ENCODE measurements at places on chromosomes 12 and 14.

GRCh38 chr12:20187456-20187855 is 180.9 kb upstream of the PDE3A start:
- no peak for DNase-seq

- no peak for DNase-seq
Observed at GRCh38 chr12:107543416-107543815, 142.2 kb upstream of the PWP1 start.

- no peak for DNase-seq
Observed at GRCh38 chr14:104779776-104780512, 15.6 kb downstream of the AKT1 start.

DNA sequence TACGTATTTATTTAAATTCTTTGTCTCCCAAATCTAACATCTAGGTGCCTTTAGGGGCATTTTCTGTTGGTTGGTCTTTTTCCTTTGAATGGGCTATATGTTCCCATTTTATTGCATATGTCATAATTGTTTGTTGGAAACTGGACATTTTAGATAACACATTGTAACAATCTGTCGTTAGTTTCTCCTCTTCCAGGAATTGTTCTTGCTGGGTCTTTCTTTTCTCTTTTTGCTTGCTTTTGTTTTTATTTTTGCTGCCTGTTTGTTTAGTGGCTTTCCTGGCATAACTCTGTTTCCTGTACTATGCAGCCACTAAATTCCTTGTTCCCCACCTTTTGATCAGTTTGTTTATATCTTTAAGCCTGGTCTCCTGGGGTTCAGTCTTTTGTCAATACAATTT is 244.3 kb upstream of the RTL1 start:
- DNase-seq: no peak

All from ascending aorta (tissue), 2 donors.